ENCODE measurements at places on chromosomes 4 and X.

GRCh38 chrX:104539081-104539480 is 26.9 kb upstream of the IL1RAPL2 start:
- no peak for DNase-seq

- DNase-seq, result no peak
Observed at GRCh38 chr4:41111791-41112190, 102.6 kb downstream of the APBB2 start.

DNA sequence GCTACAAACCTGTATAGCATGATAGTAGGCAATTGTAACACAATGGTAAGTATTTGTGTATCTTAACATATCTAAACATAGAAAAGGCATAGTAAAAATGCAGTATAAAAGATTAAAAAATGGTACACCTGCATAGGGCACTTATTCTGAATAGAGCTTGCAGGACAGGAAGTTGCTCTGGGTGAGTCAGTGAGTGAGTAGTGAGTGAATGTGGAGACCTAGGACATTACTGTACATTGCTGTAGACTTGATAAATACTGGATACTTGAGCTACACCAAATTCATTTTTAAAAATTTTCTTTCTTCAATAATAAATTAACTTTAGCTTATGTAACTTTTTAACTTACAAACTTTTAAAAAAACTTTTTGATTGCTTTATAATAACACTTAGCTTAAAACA is 68.2 kb upstream of the MAML3 start:
- DNase-seq, result no peak

GRCh38 chrX:48580662-48581061 is 6.4 kb downstream of the RBM3 start:
- DNase-seq, result no peak

DNA sequence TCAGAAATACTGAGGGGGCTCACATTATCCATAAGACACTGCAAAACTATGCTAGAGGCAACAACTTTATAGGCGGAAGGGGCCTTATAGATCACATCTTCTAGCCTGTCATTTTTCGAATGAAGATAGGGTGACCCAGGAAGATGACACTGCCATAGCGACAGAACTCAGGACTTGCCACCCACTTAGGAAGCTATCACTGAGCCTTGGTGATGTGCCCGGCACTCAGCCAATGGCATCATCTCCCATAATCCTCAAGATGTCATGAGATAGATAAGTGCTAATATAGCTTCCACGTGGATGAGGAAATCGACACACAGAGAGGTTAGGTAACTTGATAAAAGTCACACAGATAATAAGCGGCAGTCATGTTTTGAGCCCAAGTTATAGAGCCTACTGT is 346.6 kb downstream of the DHX15 start:
- no peak for DNase-seq
